ENCODE measurements at places on chromosomes 12 and 14. TPM values are rescaled to one million over a fixed set of nuclear protein-coding genes. Genes with fewer than 3 reads are reported as not detected.
A peak's percentile ranks its signal among the peaks of the same experiment; 100 is the strongest.

DNA sequence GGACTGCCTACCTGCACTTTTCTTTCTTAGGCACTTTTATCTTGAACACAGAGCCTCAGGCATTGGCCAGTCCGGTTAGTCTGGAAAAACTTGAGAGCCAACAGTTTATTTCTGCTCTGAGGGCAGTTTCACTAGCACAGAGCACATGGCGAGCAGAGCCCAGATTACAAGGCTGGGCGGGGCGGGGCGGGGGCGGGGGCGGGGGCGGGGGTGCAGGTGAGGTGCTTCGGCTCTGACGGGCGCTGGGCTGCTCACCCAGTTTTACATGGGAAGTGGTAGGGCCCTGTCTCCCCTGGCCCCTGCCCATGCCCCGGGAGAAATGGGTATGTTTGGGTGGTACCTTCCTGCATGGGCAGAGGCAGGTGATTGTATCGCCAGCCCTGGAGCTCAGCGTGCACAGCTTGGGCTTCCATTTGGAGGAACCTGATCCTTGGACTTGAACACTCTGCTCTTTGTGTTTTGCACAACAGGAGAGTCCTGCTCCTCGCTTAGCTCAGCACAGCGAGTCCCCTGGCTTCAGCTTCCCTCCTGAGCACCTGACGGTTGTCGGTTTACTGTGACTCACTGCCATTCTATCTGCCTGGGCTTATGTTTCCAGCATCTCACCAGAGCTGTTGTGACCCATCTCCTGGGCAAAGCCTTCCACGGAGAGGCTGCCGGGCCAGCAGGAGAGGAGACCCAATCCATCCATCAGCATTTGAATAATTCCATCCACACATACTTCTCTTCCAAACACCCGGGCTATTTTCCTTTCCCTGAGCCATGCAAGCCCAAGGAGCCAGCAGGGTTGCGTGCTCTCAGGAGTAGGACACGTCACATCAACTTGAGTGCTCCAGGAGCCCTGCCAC, 108.5 kb downstream of the ARF6 start:
- DNase-seq, result peak; percentile 85

GRCh38 chr14:75983019-75983358, 1.2 kb upstream of the TGFB3 start:
- DNase-seq, result no peak

DNA sequence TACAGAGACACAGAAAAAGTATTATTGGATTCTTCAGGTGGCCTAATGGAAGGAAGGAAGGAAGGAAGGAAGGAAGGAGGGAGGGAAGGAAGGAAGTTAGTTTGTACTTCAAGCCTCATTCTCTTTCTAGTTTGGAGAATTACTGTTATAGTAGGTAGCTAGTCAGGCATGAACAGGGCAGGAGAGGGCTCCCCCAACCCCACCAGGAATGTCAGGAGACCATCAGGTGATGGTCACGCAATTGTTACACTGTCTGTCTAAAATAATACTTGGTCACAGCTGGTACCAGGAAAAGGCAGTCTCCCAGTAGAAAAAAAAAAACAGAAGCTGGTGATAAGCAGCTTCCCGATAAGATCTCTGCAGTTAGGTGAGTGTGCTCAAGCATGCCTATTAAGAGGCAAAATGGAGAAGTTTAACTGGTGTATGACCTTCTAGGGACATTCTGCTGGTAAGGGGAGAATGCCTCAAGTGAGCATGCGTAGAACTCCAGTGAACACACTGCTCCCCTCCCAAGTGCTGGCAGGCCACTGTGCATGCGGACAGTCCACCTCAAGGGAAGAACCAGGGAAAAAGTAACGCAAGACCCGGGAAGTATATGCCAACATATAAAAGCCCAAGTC, 358.4 kb upstream of the SOX5 start:
- no peak for DNase-seq

DNA sequence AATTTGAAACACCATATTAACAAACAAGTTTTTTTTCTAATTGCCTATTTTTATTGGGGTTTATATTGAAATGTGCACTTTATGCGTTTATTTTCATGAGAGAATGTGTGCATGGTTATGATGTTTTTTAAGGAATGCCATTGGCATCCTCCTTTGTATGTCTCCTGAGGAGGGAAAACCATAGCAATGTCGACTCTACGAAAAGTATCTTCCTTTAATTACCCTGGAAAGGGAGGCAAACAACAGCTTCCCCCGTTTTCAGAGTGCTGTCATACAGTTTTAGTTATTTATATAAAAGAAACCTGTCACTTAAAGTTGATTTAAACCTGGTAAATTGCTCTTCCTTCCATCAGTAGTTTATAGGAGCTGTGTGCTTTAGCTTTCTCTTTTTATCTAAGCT, 117.4 kb downstream of the PLEKHA5 start:
- DNase-seq, result no peak

DNA sequence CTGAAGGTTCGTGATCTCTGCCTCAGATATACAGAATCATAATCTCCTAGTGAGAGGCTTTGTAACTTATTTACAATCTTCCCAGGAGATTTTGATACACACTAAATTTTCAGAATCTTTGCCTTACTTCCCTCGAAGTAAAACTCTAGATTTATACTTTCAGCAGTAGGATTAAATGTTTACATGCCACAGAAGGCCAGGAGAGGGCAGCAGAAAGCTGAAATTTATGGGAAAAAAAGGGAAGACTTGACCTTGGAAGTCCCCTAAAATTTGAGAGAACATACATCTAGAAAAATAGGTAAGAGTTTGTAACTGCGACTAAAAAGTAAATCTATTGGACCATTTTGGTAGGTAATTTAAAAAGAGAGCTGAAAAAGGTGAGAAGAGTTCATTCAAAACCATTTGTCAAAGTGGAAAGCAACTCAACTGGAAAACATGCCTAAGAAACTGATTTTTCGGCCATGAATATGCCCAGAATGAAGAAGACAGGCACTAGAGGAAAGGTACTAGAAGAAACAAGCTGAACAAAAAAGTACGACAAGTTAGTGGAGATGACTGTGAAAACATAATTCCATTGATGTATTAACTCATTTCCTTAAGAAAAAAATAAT, 242.0 kb upstream of the MDGA2 start:
- DNase-seq, result no peak

- no peak for DNase-seq
These were observed 10.0 kb downstream of the NUAK1 start for GRCh38 chr12:106128585-106129328.

- peak; percentile 93 for DNase-seq
These were observed 104.5 kb upstream of the FRMD6 start for GRCh38 chr14:51547260-51547659.

DNA sequence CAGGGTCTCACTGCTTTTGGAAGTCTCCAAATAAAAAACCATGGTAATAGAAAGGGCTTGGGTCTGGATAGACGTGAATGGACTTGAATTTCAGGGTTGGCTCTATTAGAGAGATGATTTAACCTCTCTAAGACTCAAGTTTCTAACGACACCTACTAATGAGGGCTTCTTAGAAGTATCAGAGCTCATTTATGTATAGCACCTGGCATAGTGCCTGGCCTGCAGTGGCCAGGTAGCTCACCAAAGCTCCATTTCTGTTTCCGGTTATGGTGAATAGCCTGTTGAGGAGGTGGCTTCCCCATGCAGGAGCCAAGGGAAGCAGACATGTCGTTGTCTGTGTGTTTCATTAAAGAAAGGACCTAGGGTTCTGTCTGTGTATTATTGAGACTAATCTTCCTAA, 108.6 kb downstream of the ETV6 start:
- DNase-seq, result no peak

Gene PAX9
- total RNA-seq, result 8.5 TPM

Gene LRRK2
- 0.48 TPM for total RNA-seq

Data from PC-9 (cell line).